ENCODE measurements at places on chromosomes 5 and 9.

GRCh38 chr5:6773342-6774035, 60.3 kb downstream of the TENT4A start:
- DNase-seq: no peak
- no peaks in the 10 kb centered on the region for H3K27me3 ChIP-seq
- no peak overlapping the region for H3K27ac ChIP-seq

GRCh38 chr5:67241326-67241725, 44.7 kb upstream of the CD180 start:
- no peaks in the 10 kb centered on the region for H3K36me3 ChIP-seq
- peaks cover 51% of the 10 kb centered on the region for H3K4me1 ChIP-seq
- DNase-seq: no peak

DNA sequence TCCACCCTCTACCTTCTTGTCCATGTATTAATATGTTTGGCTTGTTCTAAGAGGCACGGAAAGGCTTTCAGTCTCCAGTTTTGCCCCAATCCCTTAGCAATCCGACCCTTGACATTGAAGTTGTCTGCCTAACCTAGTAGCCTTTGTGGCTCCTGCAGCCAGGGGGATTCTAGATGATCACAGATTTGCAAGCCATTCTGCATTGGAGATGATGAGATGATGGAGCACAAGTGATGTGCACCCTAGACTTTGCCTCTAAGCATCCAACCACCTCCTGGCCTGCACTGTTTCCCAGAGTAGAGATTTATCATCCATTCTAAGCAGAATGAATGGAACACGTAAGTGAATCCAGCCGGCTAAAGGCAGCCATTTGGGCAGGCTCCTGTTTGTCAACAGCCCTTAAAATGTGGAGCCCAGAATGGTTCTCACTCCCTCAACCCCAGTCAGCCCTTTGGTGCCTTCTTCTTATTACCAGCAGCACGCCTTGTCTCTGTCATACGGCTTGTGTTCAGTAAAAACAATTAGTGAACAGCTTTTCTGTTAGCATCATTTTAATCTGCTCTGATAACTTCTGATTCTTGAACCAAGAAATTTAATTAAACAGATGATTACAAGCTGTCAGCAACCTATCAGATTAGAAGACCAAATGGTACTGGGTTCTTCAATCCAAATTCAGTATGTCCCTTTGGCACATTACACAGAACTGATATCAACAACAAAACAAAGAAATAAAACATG, 5.7 kb upstream of the TRAF1 start:
- peaks cover 35% of the 10 kb centered on the region for H3K4me1 ChIP-seq
- DNase-seq: no peak
- no peaks in the 10 kb centered on the region for H3K36me3 ChIP-seq
- peaks cover 37% of the 10 kb centered on the region for H3K27me3 ChIP-seq
- no peak overlapping the region for H3K4me3 ChIP-seq

DNA sequence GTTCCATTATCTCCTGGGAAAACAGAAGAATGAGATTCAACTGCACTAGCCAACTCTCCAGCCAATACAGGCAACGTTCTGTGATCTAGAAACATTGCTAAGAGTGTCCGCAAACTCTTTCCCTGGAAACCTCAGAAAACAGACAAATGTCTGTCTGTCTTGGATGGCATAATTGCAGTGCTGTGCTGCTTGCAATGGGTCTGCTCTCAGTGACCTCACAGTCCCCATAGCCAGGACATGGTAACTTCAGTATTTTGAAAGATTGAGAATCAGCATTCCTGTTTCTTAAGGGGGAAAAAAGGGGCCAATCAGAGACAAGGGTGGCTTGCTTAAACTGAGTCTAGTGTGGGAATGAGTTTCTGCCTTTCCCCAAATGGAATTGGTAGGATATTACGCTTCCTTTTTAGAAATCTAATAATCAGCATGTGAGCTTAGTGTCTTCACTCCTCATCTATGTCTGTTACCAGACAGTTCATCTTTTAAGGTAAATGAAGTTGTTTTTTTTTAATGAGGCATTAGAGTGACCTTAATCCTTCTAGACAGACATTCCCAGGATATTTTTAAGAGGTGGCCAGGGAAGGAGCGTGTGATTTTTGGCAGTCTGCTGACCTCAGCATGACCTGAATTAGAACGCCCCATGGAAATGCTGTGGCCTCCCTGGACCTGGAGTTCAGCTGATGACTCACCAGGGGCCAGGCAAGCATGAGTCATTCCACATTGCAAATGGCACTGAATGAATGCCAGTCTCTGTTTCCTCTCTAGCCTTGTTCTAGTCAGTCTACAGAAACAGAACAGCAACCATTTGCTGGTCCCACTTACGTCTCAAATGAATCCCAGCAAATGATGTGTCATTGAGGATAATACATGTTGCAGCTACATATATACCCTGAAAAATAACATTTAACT, 210.2 kb upstream of the ACTBL2 start:
- peaks cover 3% of the 10 kb centered on the region for H3K27me3 ChIP-seq
- DNase-seq: peak; percentile 13
- peaks cover 56% of the 10 kb centered on the region for H3K4me1 ChIP-seq
- peak overlapping the region; percentile 93 for H3K27ac ChIP-seq
- H3K4me3 ChIP-seq: peak overlapping the region; percentile 21
- H3K36me3 ChIP-seq: no peaks in the 10 kb centered on the region

- H3K27me3 ChIP-seq: peaks cover 3% of the 10 kb centered on the region
- no peak overlapping the region for H3K4me3 ChIP-seq
- no peaks in the 10 kb centered on the region for H3K36me3 ChIP-seq
- DNase-seq: no peak
Measured at GRCh38 chr9:120198027-120198426, 381.9 kb downstream of the CDK5RAP2 start.

GRCh38 chr5:20223451-20223850, 235.5 kb upstream of the CDH18 start:
- H3K4me3 ChIP-seq: no peak overlapping the region
- H3K27ac ChIP-seq: no peak overlapping the region
- DNase-seq: no peak
- no peaks in the 10 kb centered on the region for H3K27me3 ChIP-seq

- H3K36me3 ChIP-seq: peaks cover 7% of the 10 kb centered on the region
- H3K27ac ChIP-seq: no peak overlapping the region
- H3K27me3 ChIP-seq: peaks cover 22% of the 10 kb centered on the region
Measured at GRCh38 chr9:134010310-134011173, 14.7 kb upstream of the BRD3OS start.

DNA sequence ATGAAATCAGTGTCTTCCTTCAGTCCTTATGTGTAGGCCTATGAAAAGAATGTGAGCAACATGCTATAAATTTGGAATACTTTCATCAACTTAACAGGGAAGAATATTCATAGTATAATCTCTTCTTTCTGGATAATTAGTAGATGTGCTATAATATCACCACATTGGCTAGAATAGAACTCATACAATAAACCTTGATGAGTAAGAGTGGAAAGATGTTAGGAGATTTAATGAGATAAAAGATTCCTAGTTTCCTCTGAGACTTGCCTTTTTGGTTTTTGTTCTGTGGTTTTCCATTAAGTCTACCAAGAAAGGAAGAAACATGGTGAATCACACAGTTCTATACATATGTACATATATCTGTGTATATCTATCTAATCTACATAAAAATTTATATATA, 301.8 kb upstream of the PRR16 start:
- H3K27ac ChIP-seq: no peak overlapping the region
- H3K27me3 ChIP-seq: peaks cover 5% of the 10 kb centered on the region
- no peak for DNase-seq
- no peaks in the 10 kb centered on the region for H3K4me1 ChIP-seq

GRCh38 chr9:31445960-31446359, 938.5 kb upstream of the ACO1 start:
- DNase-seq: no peak
- no peak overlapping the region for H3K4me3 ChIP-seq
- no peaks in the 10 kb centered on the region for H3K27me3 ChIP-seq
- peak overlapping the region; percentile 70 for H3K27ac ChIP-seq
- no peaks in the 10 kb centered on the region for H3K36me3 ChIP-seq

- peaks cover 5% of the 10 kb centered on the region for H3K27me3 ChIP-seq
- DNase-seq: no peak
- peaks cover 3% of the 10 kb centered on the region for H3K36me3 ChIP-seq
- peak overlapping the region; percentile 33 for H3K27ac ChIP-seq
- peaks cover 26% of the 10 kb centered on the region for H3K4me1 ChIP-seq
- H3K4me3 ChIP-seq: no peak overlapping the region
Measured at GRCh38 chr9:121750715-121751623, 99.5 kb downstream of the DAB2IP start.

DNA sequence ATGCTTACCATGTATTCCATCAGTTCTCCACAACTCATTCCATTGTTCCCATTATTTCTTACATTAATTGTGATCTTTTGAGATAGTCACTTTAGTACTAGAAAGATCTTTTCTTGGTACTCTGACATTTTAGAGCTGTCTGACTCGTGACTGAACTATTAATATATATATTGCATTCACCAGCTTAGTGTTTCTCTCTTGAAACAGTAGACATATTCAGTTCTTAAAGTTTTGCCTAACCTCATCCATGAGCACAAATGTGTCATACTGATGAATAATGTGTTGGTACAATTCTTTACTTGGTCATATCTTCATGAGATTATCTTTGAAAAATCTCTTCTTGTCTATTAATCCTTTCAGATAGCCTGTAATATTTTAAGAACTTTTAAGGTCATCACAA, 74.3 kb downstream of the NLN start:
- peaks cover 45% of the 10 kb centered on the region for H3K36me3 ChIP-seq
- H3K4me1 ChIP-seq: no peaks in the 10 kb centered on the region
- H3K27me3 ChIP-seq: no peaks in the 10 kb centered on the region
- no peak overlapping the region for H3K27ac ChIP-seq
- H3K4me3 ChIP-seq: no peak overlapping the region

- peak overlapping the region; percentile 56 for H3K4me3 ChIP-seq
- H3K27ac ChIP-seq: peak overlapping the region; percentile 91
- peaks cover 5% of the 10 kb centered on the region for H3K27me3 ChIP-seq
- peak; percentile 89 for DNase-seq
- H3K36me3 ChIP-seq: peaks cover 9% of the 10 kb centered on the region
Measured at GRCh38 chr9:98790842-98791607, 5.3 kb downstream of the ANKS6 start.

GRCh38 chr5:69024241-69024651, 69.6 kb upstream of the SLC30A5 start:
- H3K27ac ChIP-seq: no peak overlapping the region
- DNase-seq: no peak
- no peaks in the 10 kb centered on the region for H3K4me1 ChIP-seq
- no peak overlapping the region for H3K4me3 ChIP-seq

DNA sequence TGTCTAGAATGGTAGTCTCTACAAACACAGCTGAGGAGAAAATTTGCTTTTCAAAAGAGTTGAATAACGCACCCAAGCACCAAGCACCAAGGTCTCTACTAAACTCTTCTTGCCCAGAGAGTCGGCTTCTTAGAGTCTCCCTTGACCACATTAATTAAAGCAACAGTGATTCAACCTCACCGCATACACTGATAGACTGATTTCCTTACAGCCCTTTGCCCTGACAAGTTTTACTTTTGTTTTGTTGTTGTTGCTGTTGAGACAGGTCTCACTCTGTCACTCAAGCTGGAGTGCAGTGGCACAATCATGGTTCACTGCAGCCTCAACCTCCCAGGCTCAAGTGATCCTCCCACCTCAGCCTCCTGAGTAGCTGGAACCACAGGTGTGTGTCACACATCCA, 1035.7 kb upstream of the DMAC1 start:
- H3K27ac ChIP-seq: peak overlapping the region; percentile 38
- H3K27me3 ChIP-seq: no peaks in the 10 kb centered on the region
- peaks cover 46% of the 10 kb centered on the region for H3K36me3 ChIP-seq
- no peak for DNase-seq

All from nephron progenitor cell (in vitro differentiated cells).